Cortex of kidney (tissue), 1 donor: ENCODE measurements at places on chromosomes 12 and 14.

DNA sequence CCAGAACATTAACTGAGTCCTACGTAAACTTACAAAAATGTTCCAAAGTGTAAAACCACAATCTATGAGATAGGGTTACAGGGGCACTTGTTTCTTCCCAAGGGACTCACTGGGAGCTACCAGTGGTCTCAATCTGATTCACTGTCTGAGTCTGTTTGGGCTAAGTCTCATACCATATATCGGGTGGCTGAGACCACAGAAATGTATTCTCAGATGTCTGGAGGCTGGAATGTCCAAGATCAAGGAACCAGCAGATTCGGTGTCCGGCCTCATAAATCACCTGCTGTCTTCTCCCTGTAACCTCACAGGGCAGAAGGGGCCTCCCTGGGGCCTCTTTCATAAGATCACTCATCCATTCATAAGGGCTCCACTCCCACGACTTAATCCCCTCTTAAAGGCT is 616.3 kb upstream of the TMEM132C start:
- DNase-seq = no peak

DNA sequence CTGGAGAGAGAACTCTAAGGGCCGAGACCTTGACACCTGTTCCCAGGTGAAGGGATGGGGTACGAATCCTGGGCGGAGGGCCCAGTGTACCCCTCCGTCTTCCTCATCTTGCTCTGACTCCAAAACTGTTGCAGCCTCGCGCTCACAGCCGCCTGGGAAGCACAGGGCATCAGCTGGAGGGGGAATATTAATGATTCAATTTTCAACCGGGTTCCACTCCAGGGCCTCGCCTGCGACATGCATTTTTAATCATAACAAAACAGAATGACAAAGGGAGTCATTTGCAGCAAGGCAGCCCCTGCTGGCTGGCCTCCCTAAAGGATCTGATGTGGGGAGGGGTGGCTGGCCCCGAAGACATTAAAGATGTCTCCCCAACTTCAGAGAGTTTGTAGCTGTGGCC is 41.6 kb upstream of the ESRRB start:
- no peak for DNase-seq

DNA sequence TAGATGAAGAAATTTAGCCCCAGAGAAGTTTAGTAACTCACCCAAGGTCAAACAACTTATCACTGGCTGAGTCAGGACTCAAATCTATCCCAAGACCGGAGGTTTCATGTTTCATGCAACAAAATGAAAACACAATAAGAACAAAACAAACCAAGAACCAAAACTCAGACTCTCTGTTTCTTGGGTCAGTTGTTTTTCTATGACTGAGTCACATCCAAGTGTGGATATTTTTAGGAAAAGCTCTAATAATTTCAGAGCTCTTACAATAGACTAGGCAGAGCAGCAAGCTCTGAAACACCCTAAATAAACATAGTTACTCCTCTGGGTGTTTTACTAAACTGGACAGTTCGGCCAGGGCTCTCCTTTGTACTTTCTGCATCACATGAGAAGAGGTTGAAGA is 87.6 kb upstream of the PRB2 start:
- DNase-seq = no peak

DNA sequence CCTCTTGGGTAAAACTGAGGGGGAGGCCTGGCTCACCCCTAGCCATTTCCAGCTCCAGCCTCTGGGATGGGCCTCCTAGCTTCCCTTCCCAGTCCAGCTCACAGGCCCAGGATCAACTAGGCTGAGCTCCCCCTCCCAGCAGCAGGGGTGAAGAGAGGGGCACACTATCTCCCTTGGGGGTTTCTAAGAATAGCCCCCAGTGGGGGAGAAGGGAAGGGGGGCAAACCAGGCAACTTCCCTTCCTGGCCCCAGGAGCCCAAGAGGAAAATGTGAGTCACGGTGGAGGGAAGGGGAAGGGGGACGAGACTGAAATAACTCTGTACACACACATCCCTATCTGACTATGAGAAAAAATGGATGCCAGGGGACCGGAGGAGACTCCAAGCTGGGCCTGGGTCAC is 9.0 kb downstream of the ADCY6 start:
- no peak for DNase-seq

- DNase-seq = no peak
These were observed 143.3 kb upstream of the BCL2L14 start for GRCh38 chr12:11927286-11927935.

DNA sequence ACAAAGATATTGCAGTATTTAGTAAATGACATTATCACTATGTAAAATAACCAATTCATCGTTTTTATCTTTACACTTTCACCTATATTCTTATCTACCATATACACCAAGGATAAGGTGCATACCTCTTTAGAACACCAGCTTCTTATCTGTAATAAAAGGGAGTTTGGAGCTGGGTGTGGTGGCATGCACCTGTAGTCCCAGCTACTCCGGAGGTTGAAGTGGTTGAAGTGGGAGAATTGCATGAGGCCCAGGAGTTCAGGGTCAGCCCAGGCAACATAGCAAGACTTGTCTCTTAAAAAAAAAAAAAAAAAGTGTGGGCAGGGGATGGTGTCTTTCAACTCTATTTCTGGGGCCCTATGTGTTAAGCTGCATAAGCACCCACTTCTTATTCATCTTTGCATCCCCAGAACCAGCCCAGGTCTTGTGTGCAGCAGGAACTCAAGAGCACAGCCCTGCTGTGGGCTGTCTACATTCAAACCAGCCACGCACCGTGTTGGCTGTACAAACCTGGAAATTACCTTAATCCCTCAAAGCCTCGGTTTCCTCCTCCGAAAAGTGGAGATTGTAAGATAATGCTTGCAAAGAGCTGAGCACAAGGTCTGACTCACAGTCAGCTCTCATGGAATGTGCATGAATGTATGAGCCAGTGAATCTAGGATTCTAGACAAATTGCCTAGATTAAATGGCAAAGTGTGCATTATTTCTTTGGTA is 256.6 kb upstream of the FOXN3 start:
- no peak for DNase-seq

GRCh38 chr14:104096318-104096717 is 10.8 kb downstream of the ASPG start:
- no peak for DNase-seq

DNA sequence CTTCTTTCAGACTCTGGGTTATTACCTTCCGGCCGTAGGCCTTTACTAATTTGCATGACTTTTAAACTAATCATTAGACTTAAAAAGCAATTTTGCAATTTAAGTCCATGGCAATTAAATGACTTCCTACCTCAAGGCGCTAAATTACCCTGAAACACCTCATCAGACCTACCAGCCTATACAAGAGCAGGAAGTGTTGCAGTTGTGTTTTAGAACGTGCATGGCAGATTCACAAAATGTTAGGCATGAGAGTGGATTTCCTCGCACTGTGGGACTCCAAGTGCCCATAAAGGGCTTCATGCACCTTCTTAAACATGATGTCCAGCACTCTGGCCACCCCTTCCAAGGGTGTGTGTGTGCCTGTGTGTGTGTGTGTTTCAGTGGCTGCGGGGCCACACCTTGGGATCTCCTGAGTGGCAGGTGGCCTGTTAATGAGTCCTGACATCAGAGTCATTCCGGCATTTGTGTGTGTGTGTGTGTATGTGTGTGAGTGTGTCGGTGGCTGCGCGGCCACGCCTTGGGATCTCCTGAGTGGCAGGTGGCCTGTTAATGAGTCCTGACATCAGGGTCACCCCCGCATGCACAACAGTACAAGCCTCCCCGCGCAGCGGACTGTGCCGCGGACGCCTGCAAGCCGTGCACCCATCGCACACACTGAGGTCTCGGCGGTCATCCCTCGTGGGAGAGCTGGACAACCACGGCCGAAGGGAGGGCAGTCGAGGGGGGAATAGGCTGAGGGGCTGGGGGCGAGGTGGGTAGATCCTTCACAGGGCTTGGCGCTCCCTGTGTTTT is 900 bp downstream of the C2CD5 start:
- DNase-seq = no peak

- DNase-seq = no peak
These were observed 6.8 kb downstream of the PPP1R36 start for GRCh38 chr14:64556526-64556925.

- DNase-seq = no peak
These were observed 76.2 kb downstream of the PRKD1 start for GRCh38 chr14:29851397-29851796.

GRCh38 chr12:52655251-52655650 is 3.2 kb upstream of the KRT2 start:
- DNase-seq = no peak

DNA sequence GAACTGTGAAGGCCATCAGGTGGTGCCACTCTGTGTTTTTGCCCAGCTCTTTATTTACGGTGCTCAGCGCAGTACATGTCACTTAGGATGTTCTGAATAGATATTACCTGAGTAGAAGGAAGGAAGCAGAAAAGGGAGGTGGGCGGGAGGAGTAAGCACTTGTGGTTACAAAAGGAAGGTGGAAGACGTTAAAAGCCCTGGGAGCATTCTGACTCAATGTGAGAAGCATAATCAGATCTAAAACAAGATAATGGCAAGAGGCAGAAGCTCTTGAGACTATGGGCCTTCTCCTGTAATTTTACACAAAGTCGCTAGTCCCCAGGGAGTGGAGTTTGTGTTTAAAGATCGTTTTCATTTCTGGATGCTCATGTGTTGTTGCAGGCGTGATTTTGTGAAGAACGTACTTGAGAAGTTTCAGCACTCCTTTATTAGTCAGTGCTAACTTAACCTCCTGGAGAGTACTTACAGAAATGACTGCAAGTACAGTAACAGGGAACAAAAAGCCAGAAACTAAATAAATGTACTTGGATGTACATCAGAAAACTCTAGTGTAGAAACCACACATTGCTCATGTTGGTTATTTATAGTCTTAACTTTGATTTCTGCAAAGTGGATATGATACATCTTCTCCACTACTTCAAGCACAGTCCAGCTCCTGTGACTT is 1523.5 kb downstream of the AACS start:
- no peak for DNase-seq

- DNase-seq = no peak
These were observed 939 bp downstream of the NPC2 start for GRCh38 chr14:74491956-74492775.

- DNase-seq = no peak
These were observed 73.5 kb downstream of the LIN7A start for GRCh38 chr12:80864046-80864735.

- no peak for DNase-seq
These were observed at the start of gene C3AR1 for GRCh38 chr12:8065991-8066594. TSS of gene C3AR1 (minus strand) at chr12:8066359. CDS start at chr12:8060185, 6,174 bp downstream.

DNA sequence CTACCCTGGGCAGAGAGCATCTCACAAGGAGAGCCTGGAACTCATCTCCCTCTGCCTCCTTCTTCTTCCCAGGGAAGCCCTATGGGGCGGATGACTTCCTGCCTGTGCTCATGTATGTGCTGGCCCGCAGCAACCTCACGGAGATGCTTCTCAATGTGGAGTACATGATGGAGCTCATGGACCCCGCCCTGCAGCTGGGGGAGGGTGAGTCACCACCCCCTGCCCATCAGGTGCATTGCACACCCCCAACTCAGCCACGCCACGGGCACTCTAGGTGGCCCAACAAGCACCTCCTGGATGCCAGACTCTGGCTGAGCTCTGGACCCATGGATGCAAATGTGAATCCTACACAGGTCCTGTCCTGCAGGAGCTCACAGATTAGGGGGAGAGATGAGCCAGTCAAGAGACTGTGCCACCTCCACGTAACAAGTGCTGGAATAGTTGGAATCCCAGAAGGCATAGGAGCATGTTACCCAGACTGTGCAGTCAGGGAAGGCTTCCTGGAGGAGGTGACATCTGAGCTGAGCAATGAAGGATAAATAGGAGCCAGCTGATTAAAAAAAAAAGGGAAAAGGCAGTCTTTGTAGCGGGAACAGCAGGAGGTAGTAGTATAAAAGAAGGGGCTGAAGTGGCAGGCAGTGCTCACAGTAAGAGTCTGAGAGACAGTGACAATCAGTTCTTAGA is 71.9 kb downstream of the LGMN start:
- no peak for DNase-seq
